Stimulated activated CD4-positive, alpha-beta T cell treated with anti-CD3 and anti-CD28 coated beads, Interleukin-4, amount 100 ng/mL, for 24 hours (primary cell): ENCODE measurements at places on chromosomes 11 and 22.

DNA sequence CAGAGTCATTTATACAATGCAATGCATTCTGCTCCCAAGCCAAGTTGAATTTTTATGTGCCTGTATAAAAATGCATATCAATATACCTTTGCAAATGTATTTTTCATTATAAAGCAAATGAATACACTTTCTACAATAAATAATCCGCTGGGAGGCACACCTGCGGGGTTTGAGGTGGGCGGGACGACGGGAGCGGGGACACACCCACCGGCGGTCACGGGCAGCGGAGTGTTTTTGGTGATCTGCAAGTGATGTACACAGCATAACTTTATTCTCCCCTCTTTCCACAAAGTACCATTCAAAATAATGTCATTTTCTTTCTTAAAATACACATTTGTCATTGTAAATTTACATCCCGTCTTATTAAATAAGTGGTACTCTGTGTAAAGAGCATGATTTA is 54.1 kb downstream of the BRD1 start:
- no peak for DNase-seq

DNA sequence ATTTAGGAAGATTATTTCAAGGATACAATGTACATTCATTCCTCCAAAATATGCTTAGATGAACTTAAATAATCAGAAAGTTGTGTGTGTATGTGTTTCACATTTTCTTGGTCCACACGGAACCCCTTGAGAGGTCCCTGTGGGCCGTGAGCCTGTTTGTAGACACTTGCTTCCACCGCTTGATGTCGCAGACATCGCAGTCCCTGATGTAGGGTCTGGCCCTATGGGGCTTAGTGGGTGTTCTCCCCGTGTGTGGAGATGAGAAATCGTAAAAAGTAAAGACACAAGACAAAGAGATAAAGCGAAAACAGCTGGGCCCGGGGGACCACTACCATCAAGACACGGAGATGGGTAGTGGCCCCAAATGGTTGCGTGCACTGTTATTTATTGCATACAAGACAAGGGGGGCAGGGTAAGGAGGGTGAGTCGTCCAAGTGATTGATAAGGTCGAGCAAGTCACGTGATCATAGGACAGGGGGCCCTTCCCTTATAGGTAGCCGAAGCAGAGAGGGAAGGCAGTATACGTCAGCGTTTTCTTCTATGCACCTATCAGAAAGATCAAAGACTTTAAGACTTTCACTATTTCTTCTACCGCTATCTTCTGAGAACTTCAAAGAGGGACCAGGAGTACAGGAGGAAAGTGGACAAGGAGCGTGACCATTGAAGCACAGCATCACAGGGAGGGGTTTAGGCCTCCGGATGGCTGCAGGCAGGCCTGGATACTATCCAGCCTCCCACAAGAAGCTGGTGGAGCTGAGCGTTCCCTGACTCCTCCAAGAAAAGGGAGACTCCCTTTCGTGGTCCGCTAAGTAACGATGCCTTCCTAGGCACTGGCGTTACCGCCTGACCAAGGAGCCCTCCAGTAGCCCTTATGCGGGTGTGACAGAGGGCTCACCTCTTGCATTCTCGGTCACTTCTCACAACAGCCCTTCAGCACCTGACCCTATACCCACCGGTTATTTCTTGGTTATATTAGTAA is 1.2 kb upstream of the APOBEC3C start:
- no peak for DNase-seq

- DNase-seq = no peak
These were observed 3.4 kb downstream of the OR10A6 start for GRCh38 chr11:7927635-7928034.

GRCh38 chr11:12354750-12355545 is 22.4 kb upstream of the PARVA start:
- DNase-seq = no peak

GRCh38 chr11:818396-819128 is at the start of gene PNPLA2:
PNPLA2 (plus strand) TSS chr11:818914; CDS start chr11:819719, 805 bp downstream.
- DNase-seq = no peak

DNA sequence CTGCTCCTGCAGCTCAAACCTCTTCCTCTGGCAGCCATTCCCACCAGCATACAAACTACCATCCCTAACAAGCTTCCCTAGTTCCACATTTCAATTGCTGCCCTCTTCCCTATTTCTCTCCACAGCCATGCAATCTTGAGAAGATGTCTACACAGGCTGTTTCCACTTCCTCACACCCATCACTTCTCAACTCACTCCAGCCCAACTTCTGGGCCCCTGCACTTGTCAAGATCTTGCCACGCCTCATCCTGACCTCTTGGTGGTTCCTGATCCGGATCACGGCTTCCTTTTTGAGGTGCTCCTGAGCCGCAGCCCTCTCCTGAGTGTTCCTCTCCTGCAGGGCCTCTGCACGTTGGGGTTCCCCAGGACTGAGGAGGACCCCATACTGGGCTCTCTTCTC is 22.6 kb downstream of the RPL27A start:
- no peak for DNase-seq

DNA sequence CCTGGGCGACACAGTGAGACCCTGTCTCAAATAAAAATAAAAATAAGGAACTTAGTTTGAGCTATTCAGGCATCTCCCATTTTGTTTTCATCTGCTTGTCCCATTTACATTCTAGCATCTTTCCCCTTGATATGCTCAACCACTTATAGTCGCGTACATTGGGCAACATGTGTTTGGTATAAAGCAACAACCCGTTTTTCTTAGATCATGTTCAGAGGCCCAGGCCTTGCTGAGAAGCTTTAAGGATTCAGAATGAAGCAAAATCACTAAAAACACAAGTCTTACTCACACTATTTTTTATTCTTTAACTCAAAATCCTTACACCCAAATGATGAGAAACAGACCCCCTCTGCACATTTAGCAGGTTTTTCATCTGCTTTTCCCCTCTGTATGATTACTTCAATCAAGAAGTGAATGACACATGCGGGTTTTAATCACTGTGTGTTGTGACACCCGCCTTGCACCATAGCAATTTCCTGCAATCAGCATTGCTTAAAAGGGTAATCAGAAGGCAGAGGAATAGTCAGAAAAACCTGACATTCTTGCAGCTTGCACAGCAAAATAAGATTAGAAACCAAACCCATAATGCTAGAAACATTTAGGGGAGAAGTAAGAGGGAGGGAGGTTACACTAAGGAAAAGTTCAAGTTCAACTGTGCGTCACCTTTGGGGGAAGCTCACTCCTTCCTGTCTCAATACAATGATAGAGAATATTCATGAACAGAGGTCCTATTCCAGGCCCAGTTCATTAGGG is 25.9 kb downstream of the ALG9 start:
- no peak for DNase-seq

DNA sequence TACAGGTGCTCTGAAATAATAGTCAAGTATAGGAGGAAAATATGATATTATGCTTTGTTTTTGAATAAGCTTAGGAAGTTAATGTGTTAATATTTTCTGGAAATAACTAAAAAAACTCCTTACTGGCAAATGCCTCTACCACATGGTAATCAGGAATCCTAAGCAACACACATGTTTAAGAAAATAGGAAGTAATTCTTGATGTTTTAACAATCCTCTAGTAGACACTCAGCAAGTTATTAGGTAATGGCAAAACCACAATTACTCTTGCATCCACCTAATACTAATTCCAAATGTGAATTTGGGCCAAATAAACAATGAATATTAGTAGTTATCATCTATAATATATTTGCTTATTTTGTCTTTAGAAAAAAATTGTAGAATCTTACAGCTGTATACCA is 53.6 kb downstream of the SLC35F2 start:
- DNase-seq = no peak

DNA sequence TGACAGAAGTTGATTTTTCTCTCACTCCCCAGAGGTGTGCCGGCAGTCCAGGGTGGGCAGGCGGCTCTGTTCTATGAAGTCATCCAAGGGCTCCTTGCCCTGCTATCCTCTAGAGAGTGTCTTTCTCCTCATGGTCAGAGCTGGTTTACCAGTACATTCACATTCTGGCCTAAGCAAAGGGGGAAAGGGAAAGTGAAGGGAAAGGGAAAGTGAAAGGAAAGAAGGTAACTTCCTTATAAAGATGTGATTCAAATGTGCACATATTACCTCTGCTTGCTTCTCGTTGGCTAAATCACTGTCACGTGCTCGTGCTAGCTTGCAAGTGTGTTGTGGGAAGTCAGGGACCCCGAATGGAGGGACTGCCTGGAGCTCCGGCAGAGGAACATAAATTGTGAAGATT is 2.9 kb upstream of the HTATIP2 start:
- DNase-seq = peak; percentile 32

GRCh38 chr22:40651563-40652501 is 15.3 kb upstream of the MRTFA start:
- peak; percentile 90 for DNase-seq

- DNase-seq = no peak
These were observed 51.3 kb upstream of the TBCEL start for GRCh38 chr11:120972621-120973020.

DNA sequence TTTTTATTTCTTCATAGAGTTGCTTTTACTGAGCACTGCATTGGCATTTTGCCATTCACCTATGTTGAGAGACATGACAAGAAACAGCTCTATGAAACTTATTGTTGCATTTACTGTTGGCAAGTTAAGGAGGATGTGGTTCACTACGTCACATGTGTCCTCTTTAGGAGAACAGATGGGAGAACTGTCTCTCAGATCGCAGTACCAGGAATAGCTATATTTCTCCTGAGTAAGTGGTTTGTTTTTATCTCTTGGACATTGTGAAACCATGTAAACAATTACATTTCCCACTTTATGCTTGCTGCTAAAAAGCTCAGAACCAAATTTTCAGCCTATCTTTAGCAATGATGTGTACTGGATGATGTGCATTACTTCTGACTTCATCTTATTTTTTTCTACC is 34.8 kb upstream of the PSMA1 start:
- no peak for DNase-seq

- no peak for DNase-seq
These were observed 901 bp upstream of the PARVA start for GRCh38 chr11:12376259-12377081.

DNA sequence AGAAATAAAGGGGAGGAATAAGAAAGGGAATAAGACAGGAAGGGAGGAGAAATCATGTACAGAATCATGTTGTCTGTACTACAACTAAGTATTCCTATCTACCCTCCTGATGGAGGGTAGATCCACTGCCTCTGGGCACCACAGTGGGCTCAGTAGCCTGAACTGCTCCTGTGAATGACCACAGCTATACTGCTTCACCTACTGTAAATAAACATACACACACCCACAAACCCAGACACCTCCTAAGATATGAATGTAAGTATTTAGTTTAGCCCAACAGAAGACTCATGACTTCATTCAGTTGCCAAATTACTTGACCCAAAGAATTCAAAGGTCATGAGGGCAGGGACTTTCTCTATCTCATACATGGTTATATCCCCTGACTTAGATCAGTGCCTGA is 177.3 kb upstream of the C11orf58 start:
- no peak for DNase-seq

DNA sequence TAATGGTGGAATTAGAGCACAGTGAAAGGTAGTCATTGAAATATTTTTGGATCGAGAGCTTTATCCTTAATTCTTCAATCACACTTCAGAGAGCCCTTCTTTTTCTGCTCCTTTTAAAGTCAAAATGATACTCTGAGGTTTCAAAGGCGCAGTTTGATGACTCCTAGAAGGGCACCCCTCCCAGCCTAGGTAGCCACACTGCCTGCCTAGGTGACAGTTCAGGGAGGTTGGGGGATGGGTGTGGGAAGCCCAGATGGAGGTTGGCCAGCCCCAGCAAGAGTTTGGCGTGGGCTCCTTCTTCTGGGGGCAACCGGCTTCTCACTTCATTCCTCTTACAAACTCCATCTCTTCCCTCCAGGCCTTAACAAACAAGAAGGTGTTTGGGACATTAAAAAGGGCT is 28.6 kb upstream of the PHF21A start:
- DNase-seq = no peak
